ENCODE measurements at places on chromosomes 3 and 15. TPM values are rescaled to one million over a fixed set of nuclear protein-coding genes. Genes with fewer than 3 reads are reported as not detected.

The TNFAIP8L3 gene
- not detected for polyA plus RNA-seq

The ARNT2 gene
- not detected for polyA plus RNA-seq

The COL8A1 gene
- not detected for polyA plus RNA-seq

The DCLK3 gene
- not detected for polyA plus RNA-seq

The MESP2 gene
- not detected for polyA plus RNA-seq

The KNG1 gene
- polyA plus RNA-seq: not detected

The RAD51 gene
- 0.45 TPM for polyA plus RNA-seq

The OIP5 gene
- polyA plus RNA-seq: 0.68 TPM

The AQP9 gene
- not detected for polyA plus RNA-seq
